ENCODE measurements at places on chromosomes 16 and 17. TPM values are rescaled to one million over a fixed set of nuclear protein-coding genes. Genes with fewer than 3 reads are reported as not detected.

GRCh38 chr17:193841-194806, 12.7 kb upstream of the DOC2B start:
- peak; percentile 69 for DNase-seq
- H3K36me3 ChIP-seq: no peaks in the 10 kb centered on the region
- H3K27me3 ChIP-seq: peaks cover 15% of the 10 kb centered on the region

DYNLRB2 gene
- not detected for total RNA-seq

AGRP gene
- not detected for total RNA-seq

DNA sequence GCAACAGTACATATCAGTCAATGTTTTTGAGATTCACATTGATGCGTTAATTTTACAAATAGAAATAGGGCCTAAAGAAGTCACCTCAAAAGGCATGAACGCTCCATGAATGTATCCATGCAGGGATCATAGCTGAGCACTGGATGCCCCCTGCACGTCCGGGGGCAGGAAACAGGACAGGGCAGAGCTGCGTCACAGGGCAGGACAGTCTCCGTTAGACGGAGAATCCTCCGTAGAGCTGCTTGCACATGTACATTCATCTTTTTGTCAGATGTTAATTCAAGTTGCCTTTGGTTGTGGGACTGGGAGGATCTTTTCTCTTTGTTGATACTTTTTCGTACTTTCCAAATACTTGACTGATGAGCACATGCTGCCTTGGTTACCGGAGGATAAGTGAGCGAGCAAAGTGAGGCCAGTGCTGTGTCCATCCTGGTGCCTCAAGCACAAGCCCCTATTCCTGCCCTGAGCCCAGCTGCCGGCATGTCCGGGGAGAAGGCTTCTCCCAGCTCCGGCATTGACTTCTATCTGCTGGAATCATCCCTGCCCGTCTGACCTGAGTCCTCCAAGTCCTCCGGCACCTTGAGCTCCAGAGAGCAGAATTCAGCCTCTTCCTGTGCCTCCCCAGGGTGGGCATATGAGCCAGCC, 15.0 kb downstream of the GAA start:
- no peak for DNase-seq
- no peaks in the 10 kb centered on the region for H3K27me3 ChIP-seq
- H3K4me3 ChIP-seq: no peak overlapping the region

DNA sequence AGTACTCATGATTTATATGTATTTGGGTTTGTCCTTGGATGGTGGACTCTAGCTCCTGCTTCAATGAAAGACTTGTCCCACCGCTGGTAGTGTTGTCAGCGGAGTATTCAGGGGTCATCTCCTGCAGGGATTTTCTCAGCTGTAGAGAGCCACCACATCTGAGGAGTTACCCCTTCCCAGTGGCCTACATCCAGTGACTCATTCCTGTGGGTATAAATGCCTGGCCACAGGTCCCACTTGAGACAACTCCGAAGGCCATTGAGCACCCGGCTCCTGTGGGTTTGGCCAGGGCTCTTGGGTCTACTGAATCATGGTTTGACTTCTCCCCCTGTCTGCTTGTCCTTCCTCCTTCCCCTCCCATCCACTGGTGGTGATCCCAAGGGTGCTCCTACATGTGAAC, 34.6 kb upstream of the WSB1 start:
- no peak overlapping the region for H3K4me3 ChIP-seq
- H3K27ac ChIP-seq: no peak overlapping the region
- H3K4me1 ChIP-seq: peaks cover 4% of the 10 kb centered on the region
- no peaks in the 10 kb centered on the region for H3K27me3 ChIP-seq
- DNase-seq: no peak
